ENCODE measurements at places on chromosomes 11 and 22. TPM values are rescaled to one million over a fixed set of nuclear protein-coding genes. Genes with fewer than 3 reads are reported as not detected.
A peak's percentile ranks its signal among the peaks of the same experiment; 100 is the strongest.

GRM5 gene
- 0.49 TPM for total RNA-seq

- DNase-seq, result peak; percentile 56
- H3K4me3 ChIP-seq, result no peak overlapping the region
- H3K27ac ChIP-seq, result peak overlapping the region; percentile 63
- no peaks in the 10 kb centered on the region for H3K4me1 ChIP-seq
- H3K27me3 ChIP-seq, result no peaks in the 10 kb centered on the region
- no peaks in the 10 kb centered on the region for H3K36me3 ChIP-seq
Measured at GRCh38 chr11:8839957-8840945, 70.7 kb upstream of the AKIP1 start.

GRCh38 chr11:38460896-38461295, 1862.9 kb upstream of the RAG2 start:
- no peak for DNase-seq
- no peak overlapping the region for H3K4me3 ChIP-seq
- H3K27me3 ChIP-seq, result no peaks in the 10 kb centered on the region
- H3K36me3 ChIP-seq, result no peaks in the 10 kb centered on the region
- no peak overlapping the region for H3K27ac ChIP-seq

GRCh38 chr11:122375687-122376399, 259.8 kb upstream of the BLID start:
- H3K4me3 ChIP-seq, result no peak overlapping the region
- H3K27ac ChIP-seq, result no peak overlapping the region
- H3K4me1 ChIP-seq, result no peaks in the 10 kb centered on the region
- H3K27me3 ChIP-seq, result no peaks in the 10 kb centered on the region
- H3K36me3 ChIP-seq, result no peaks in the 10 kb centered on the region

GRCh38 chr11:8807544-8808225, 103.3 kb upstream of the AKIP1 start:
- H3K36me3 ChIP-seq, result no peaks in the 10 kb centered on the region
- no peaks in the 10 kb centered on the region for H3K4me1 ChIP-seq
- peak; percentile 82 for DNase-seq
